ENCODE measurements at places on chromosomes 16 and 17. TPM values are rescaled to one million over a fixed set of nuclear protein-coding genes. Genes with fewer than 3 reads are reported as not detected.

DNA sequence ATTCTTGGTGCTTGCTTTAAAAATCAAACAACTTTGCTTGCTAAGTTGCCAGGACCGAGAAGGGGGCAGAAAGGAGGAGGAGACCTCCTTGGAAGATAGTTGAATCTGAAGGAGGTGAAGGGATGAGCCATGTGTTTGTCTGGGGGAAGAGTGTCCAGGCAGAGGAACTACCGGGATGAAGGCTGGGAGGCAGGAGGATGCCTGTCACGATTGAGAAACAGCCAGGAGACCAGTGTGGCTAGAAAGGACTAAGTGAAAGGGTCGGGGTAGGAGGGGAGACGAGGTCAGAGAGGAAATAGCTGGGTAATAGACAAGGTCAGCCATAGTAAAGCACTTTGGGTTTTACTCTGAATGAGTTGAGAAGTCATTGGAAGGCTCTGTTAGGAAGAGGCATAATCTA is 38.9 kb upstream of the CSNK2A2 start:
- DNase-seq: no peak

DNA sequence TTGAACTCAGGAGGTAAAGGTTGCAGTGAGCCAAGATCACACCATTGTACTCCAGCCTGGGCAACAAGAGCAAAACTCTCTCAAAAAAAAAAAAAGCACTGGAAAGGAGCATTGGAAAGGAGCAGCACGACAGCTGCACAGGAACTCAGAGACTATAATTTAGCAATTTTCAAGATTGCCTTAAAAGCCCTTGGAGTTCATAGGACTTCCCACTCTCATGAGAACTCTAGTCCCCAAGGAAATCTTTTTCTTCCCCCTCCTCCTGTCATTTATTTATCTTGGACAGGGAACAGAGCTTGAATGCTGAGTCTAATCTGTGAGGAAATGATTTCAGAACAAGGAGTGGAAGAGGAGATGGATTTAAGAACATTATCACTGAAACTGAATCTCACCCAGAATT is 69.0 kb downstream of the PLXDC1 start:
- no peak for DNase-seq

DNA sequence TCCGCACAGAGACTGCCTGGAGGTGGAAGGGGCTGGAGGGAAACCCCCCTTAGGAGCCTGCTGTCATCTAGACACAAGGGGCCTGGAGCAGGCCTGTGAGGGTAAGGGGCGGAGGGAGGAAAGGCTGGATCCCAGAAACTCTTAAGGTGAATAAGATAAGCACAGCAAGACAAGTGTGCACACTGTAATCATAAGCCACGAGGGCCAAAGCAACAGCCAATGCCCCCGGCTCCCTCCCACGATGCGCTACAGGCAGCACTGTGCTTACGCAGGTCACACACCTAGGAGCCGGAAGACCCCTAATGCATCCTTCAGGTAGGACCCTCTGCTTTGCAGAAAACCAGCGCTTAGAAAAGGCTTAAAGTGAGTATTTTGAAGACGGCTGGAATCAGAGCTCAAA is 24.6 kb downstream of the ZFHX3 start:
- DNase-seq: no peak

DNA sequence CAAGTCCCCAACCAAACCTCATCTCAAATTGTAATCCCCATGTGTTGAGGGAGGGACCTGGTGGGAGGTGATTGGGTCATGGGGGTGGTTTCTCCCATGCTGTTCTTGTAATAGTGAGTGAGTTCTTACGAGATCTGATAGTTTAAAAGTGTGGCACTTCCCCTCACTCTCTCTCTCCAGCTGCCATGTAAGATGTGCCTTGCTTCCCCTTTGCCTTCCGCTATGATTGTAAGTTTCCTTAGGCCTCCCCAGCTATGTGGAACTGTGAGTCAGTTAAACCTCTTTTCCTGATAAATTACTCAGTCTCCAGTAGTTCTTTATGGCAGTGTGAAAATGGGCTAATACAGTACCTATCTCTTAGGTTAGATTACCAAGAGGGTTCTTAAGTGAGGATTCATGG is 5.8 kb downstream of the PMFBP1 start:
- no peak for DNase-seq

DNA sequence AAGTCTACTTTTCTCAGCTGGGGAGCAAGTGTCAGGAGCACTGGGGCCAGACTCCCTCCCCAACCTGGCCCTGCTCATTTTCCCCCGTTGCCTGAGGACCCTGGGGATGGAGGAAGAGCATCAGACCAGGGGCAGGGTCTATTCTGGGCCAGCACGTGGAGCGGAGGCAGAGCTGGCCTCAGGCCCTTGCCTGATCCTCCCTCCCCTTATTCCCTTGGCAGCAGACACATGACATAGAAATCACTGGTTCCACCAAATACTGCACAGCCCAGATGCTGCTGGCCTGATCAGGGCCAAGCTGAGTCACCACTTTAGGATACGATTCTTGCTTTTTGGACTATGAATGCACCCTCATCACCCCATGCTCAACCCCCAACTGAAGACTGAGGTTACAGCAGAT is 15.8 kb upstream of the AGRP start:
- peak; percentile 33 for DNase-seq

- no peak for DNase-seq
Observed at GRCh38 chr17:6596081-6596480, 39.7 kb upstream of the PITPNM3 start.

- no peak for DNase-seq
Observed at GRCh38 chr17:80212962-80213642, 7.0 kb downstream of the SGSH start.

DNA sequence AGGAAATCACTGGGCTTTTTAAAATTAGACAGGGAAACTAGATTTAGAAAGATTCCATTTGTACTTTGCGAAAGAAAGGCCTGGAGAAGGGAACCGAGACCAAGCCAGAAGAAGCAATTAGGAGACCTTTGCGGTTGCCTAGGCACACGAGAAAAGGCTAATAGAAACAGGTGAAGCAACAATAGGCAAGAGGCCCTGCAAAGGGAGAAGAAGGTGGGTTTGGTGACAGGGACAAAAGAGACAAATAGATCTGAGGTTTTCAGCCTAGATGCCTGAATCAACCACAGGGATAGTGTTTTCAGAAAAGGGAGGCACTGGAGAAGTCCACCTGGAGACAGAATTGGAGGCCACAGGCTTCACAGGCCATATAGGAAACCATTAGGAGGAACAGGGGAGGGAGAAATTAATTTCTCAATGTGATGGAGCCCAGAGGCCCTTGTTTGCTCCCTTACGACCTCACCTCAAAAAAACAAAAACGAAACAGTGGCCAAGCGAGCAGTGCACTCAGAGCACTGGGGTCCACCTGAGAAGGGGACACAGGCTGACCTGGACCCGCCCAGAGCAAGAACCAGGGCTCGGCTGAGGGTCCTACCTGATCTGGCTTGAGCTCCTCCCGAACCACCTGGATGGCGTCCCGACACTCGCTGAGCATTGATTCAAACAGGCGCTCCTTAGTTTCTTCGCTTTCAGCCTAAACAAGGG is 22.3 kb downstream of the SRP68 start:
- no peak for DNase-seq

GRCh38 chr17:60173304-60173819 is 23.6 kb downstream of the CA4 start:
- DNase-seq: no peak

GRCh38 chr17:37283414-37283961 is 92.3 kb upstream of the C17orf78 start:
- DNase-seq: no peak

- no peak for DNase-seq
Observed at GRCh38 chr17:29596811-29597210, 3.9 kb downstream of the ANKRD13B start.

GRCh38 chr17:29086628-29087332 is 43.8 kb downstream of the PIPOX start:
- DNase-seq: no peak

- DNase-seq: no peak
Observed at GRCh38 chr16:52545898-52546266, 1.1 kb downstream of the TOX3 start.

DNA sequence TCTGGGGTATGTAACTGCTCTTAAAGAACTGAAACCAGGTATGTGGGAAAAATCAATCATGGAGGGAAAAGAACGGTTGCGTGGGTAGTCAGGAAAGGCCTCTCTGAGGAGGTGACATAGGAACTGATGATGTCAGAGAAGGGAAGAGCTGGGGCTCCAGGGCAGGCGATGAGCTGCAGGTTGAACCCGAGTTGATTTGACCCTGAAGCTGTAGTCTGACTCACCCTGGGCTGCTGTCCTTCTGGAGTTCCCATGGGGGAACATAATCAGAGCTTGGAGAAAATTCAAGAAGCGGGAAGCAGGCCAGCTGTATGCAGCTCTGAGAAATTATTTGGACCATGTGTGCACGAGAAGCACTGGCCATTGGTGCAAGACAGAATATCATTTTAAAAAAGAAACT is 16.7 kb downstream of the SLC6A2 start:
- DNase-seq: peak; percentile 44

DNA sequence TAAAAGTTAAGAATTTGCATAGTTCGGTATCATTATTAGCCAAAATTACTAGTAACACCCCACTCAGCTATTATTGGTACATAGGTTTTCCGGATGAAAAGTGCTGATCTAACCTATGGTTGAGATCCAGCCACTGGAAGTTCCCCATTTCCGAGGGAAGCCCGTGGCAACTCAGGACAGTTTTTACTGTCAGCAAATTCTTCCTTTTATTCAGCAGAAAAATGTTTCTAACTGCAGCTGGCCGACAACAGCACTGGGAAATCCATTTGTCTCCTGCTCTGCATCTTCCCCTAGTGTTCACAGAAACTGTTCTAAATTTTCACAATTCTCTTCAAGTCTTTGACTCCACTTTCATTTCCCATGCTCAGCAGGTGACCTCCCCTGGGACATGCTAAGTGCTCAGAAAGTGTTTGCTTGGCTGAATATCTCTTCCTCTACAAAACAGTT is 15.5 kb upstream of the MMD start:
- no peak for DNase-seq

DNA sequence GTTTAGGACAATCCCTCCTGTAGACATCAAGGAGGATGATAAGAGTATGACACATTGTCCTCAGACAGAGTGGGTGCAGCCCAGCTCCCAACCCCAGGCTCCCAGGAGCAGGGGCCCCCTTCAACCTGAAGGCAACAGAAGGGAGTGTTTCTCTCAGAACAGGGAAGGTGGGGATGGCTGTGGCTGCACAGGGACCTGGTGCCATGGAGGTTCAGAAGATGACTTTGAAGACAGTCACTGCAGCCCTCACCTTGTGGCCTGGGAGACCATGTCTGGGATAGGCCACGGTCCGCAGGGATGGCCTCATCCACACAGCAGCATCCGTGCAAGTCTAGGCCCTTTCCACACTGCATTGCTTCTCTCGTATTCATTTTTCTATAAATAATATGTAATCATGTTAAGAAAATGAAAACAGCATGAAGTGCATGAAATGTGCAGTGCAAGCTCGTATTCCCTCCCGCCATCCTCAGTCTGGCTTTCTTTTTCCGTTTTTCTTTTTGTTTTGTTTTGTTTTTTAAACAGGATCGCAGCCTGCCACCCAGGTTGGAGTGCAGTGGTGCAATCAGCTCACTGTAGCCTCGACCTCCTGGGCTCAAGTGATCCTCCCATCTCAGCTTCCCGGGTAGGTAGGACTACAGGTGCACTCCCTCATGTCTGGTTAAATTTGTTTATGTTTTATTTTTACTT is 71.1 kb downstream of the METRNL start:
- DNase-seq: no peak

GRCh38 chr17:69478916-69479315 is 64.4 kb downstream of the MAP2K6 start:
- no peak for DNase-seq

- no peak for DNase-seq
Observed at GRCh38 chr17:38558728-38559050, 47.1 kb downstream of the SRCIN1 start.

- DNase-seq: no peak
Observed at GRCh38 chr16:49494891-49495566, 121.4 kb downstream of the C16orf78 start.

- DNase-seq: no peak
Observed at GRCh38 chr17:79814974-79815835, 18.3 kb upstream of the CBX8 start.

DNA sequence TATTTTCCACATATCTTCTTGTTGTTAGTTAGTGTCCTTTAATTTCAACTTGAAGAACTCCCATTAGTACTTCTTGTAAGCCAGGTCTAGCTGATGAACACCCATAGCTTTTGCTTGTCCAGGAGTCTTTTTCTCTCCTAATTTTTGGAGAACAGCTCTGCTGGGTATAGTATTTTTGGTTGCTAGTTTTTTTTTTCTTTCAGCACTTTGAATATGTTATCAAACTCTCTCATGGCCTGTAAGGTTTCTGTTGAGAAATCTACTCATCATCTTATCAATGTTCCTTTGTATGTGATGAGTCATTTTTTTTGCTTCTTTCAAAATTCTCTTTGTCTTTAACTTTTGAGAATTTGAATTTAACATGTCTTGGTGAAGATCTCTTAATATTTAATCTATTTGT is 31.8 kb upstream of the NKD1 start:
- DNase-seq: no peak

- DNase-seq: no peak
Observed at GRCh38 chr16:57687363-57687929, 7.2 kb upstream of the DRC7 start.

GRCh38 chr16:88022076-88023042 is 71.1 kb downstream of the BANP start:
- DNase-seq: no peak

- no peak for DNase-seq
Observed at GRCh38 chr17:74063439-74063838, 140.0 kb upstream of the RPL38 start.

- DNase-seq: no peak
Observed at GRCh38 chr16:81442220-81442915, 2.2 kb upstream of the CMIP start.

- no peak for DNase-seq
Observed at GRCh38 chr16:1818873-1819525, 7.6 kb downstream of the HAGH start.

GRCh38 chr16:14181371-14182050 is 110.4 kb downstream of the MRTFB start:
- no peak for DNase-seq

Gene B9D1
- 8.8 TPM for total RNA-seq

Gene AGRP
- total RNA-seq: not detected

Gene AANAT
- total RNA-seq: not detected

Gene NAGS
- total RNA-seq: 0.11 TPM

Gene ENDOV
- 11.3 TPM for total RNA-seq

Gene C16orf92
- total RNA-seq: not detected

Gene GNAO1
- total RNA-seq: 15.4 TPM

Gene PRSS53
- total RNA-seq: 1.2 TPM

Gene KRT24
- total RNA-seq: not detected

Gene SMIM36
- total RNA-seq: not detected

Gene DLX4
- not detected for total RNA-seq

Gene BCL6B
- total RNA-seq: 13.7 TPM

Gene RPH3AL
- total RNA-seq: 4.0 TPM

Gene ALOX12
- total RNA-seq: not detected

Gene RHBDL1
- 2.3 TPM for total RNA-seq

Gene SLC16A6
- 0.08 TPM for total RNA-seq

Gene C1QTNF8
- not detected for total RNA-seq

Gene REXO5
- 5.9 TPM for total RNA-seq

Measured in left ventricle myocardium inferior (tissue), 1 donor.